ENCODE measurements at places on chromosomes 16 and 17. TPM values are rescaled to one million over a fixed set of nuclear protein-coding genes. Genes with fewer than 3 reads are reported as not detected.

DNA sequence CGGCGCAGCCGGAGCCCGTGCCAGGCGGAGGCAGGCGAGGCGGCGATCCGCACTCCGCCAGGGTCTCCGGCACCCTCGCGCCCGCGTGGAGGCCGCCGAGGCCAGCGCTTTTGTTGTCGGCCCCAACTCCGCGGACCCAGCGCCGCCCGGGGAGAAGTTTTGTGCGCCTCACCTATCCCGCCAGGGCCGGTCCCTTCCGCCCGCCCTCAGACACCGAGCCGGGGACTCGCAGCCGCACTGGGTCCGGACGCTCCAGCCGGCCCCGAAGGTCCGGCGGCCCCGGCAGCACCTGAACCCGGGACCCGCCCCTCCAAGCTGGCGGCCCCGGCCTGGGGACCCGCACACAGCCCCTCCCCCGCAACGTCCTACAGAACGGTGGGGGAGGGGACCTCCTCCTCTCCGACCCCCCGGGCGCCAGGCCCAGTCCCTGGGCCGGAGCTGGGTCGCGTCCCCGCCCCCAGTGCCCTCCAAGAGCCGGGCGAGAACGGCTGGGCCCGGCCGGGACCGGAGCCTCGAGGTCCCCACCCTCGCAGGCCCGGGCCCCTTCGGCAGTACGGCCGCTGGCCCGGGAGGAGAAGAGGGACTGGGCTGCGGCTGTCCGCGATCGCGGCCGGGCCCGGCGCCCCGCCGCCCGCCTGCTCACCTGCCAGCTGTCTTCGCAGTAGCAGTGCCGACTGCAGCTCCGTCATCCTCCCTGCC lies 698 bp downstream of the UBE2G1 start:
- no peaks in the 10 kb centered on the region for H3K36me3 ChIP-seq
- peak overlapping the region; percentile 96 for H3K27ac ChIP-seq
- no peaks in the 10 kb centered on the region for H3K27me3 ChIP-seq
- H3K4me3 ChIP-seq, result peak overlapping the region; percentile 70

DNA sequence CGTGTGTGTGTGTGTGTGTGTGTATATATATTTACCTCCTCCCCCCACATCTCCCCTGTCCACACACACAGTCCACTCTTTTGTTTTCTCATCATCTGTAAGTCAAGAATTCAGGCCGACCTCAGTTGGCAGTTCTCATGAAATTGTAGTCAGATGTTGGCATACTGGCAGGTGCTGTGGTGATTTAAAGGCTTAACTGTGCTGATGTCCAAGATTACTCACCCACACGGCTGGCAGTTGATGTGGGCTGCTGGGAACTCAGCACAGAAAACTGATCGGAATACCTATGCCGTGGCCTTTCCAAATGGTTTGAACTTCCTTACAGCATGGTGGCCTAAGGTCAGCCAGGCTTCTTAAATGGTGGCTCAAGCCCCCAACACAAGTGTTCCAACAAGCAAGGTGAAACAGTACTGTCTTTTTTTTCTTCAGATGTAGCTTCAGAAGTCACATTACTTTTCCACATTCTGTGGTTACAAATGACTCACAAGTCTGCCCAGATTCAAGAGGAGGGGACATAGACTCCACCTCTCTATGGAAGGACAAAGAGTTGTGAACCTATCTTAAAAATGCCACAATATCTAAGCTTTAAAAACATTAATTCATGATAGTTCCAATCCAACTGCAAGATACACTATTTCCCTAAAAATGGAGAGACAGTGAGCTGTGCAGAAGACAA lies 198.5 kb upstream of the HS3ST4 start:
- H3K27me3 ChIP-seq, result no peaks in the 10 kb centered on the region
- DNase-seq, result no peak
- no peak overlapping the region for H3K27ac ChIP-seq
- H3K4me3 ChIP-seq, result no peak overlapping the region
- no peaks in the 10 kb centered on the region for H3K36me3 ChIP-seq
- no peaks in the 10 kb centered on the region for H3K4me1 ChIP-seq

DNA sequence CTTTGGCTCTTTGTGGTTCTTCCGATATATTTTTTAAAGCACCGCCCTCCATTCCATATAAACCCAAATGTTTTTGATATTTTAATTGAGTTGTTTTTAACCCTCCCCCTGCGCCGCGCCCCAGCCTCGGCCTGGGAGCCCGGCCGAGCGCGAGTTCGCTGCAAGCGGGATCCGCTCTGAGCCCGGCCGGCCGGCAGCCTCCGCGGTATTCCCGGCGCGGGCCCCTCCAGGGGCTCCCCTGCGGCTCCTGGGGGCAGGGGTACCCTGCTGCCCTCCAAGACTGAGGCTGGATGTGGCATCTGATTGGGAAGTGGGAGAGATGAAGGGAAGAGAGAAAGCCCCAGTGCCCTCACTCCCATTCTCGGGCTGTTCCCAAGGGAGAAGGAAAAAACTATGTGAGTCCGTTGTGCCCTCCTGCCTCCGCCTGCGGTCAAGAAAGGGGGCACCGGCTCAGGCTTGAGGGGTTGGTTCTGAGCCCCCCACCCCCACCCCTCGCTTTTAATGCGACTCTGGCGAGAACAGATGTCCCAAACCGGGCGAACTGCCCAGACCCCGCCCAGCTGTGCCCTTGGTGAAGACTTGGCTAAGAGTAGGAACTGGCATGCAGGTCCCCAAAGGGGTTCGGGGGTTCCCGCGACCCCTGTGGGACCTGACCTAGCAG lies 8.6 kb downstream of the NEUROD2 start:
- H3K36me3 ChIP-seq, result no peaks in the 10 kb centered on the region
- H3K4me1 ChIP-seq, result no peaks in the 10 kb centered on the region
- DNase-seq, result no peak
- H3K27ac ChIP-seq, result no peak overlapping the region
- H3K27me3 ChIP-seq, result peaks cover 80% of the 10 kb centered on the region
- H3K4me3 ChIP-seq, result no peak overlapping the region

VPS9D1 gene
- total RNA-seq, result 13.4 TPM

PRDM7 gene
- not detected for total RNA-seq

ZNF597 gene
- 2.1 TPM for total RNA-seq

DNA sequence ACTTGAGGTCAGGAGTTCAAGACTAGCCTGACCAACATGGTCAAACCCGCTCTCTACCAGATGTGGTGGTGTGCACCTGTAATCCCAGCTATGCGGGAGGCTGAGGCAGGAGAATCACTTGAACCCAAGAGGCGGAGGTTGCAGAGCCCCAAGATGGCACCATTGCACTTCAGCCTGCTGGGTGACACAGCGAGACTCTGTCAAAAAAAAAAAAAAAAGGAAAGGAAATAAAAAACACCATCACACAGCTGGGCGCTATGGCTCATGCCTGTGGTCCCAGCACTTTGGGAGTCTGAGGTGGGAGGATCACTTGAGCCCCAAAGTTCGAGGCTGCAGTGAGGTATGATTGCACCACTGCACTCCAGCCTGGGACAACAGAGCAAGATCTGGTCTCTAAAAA lies 13.3 kb upstream of the SBK1 start:
- DNase-seq, result no peak
- no peaks in the 10 kb centered on the region for H3K27me3 ChIP-seq
- no peak overlapping the region for H3K4me3 ChIP-seq
- H3K27ac ChIP-seq, result no peak overlapping the region
- H3K36me3 ChIP-seq, result no peaks in the 10 kb centered on the region

TMEM88 gene
- total RNA-seq, result 7.3 TPM

DNA sequence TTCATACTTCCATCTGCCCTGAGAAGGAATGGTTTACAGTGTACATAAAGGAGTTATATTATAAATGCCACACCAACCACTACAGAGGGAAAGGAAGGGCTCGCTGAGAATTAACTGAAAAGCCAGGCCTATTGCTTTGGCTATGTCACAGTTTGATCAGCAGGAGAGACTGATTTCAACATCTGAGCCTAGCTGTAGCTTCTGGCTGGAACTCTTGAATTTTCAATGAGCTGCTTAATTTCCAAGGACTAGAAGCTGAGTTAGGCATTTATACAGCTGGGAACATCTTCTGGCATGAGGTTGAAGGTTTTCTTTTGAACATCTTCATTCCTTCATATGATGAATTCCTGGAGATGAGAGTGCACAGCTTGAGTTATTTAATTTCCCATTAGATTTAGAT lies 47.6 kb upstream of the GNAO1 start:
- no peaks in the 10 kb centered on the region for H3K36me3 ChIP-seq
- no peak for DNase-seq
- H3K27me3 ChIP-seq, result no peaks in the 10 kb centered on the region
- no peak overlapping the region for H3K4me3 ChIP-seq
- H3K4me1 ChIP-seq, result no peaks in the 10 kb centered on the region
- no peak overlapping the region for H3K27ac ChIP-seq

- H3K4me1 ChIP-seq, result peaks cover 33% of the 10 kb centered on the region
- peak overlapping the region; percentile 95 for H3K27ac ChIP-seq
- H3K4me3 ChIP-seq, result peak overlapping the region; percentile 15
These were observed 117.4 kb downstream of the HIC1 start for GRCh38 chr17:2172077-2172851.

DNA sequence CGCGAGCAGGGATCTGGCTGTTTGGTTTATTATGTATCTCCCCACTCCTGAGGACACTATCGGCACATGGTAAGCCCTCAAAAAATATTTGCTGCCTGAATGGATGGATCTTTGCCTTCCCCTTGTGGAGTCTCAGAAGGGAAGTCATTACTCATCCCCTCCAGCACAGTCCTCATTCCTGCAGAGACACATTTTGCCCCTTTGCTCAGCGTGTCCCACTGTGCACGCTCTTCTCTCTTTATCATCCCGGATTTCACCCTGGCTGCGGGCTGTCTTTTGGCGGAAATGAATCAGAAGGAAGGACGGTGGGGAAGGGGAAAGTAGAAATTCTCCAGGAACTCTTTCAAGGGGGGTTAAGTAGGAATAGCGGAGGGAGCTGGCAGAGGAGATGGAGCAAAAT lies 125.2 kb upstream of the CDC42EP4 start:
- H3K4me1 ChIP-seq, result no peaks in the 10 kb centered on the region
- no peak for DNase-seq
- no peak overlapping the region for H3K27ac ChIP-seq
- H3K4me3 ChIP-seq, result no peak overlapping the region

DNA sequence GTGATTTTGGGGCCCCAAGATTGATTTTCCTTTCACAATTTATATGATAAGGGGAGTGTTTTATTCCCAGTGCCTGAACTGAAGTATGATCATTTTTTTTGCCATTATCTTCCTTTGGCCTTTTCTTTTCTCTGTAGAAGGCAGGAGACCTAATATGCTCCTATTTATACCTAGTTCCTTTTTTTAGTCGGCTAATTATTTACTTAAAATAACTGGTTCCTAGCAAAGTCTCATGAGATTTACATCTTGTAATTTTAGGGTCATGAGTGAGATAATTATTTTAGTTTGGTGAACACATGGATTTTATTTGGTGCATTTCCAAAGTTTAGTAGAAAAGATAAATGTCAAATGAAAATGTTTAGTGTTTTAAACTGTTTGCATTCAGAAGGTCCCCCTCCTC lies 24.8 kb downstream of the SEC14L1 start:
- no peak for DNase-seq
- H3K36me3 ChIP-seq, result no peaks in the 10 kb centered on the region
- no peak overlapping the region for H3K4me3 ChIP-seq
- H3K4me1 ChIP-seq, result peaks cover 6% of the 10 kb centered on the region
- no peaks in the 10 kb centered on the region for H3K27me3 ChIP-seq

SLC35G3 gene
- not detected for total RNA-seq

TBC1D3C gene
- 0.35 TPM for total RNA-seq

GRCh38 chr17:73316919-73317505 lies 5.2 kb upstream of the CDC42EP4 start:
- no peaks in the 10 kb centered on the region for H3K4me1 ChIP-seq
- H3K27me3 ChIP-seq, result no peaks in the 10 kb centered on the region
- H3K4me3 ChIP-seq, result no peak overlapping the region
- no peaks in the 10 kb centered on the region for H3K36me3 ChIP-seq
- no peak for DNase-seq

DNA sequence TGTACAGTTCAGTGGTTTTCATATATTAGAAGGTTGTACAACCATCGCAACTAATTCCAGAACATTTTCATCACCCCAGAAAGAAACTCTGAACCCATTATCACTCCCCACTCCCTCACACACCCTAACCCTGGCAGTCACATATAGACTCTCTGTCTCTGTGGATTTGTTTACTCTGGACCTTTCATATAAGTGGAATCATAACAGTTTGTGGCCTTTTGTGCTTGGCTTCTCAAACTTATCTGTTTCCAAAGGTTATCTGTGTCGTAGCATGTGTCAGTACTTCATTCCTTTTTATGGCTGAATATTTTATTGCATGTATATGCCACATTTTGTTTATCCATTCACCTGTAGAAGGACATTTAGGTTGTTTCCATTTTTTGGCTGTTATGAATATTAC lies 12.4 kb downstream of the TENT4B start:
- no peaks in the 10 kb centered on the region for H3K4me1 ChIP-seq
- H3K27me3 ChIP-seq, result no peaks in the 10 kb centered on the region
- DNase-seq, result no peak
- no peak overlapping the region for H3K4me3 ChIP-seq
- H3K36me3 ChIP-seq, result no peaks in the 10 kb centered on the region
- H3K27ac ChIP-seq, result no peak overlapping the region

NUDT16L1 gene
- total RNA-seq, result 31.2 TPM

GRCh38 chr16:73909529-73910035 lies 387.0 kb upstream of the PSMD7 start:
- no peak overlapping the region for H3K4me3 ChIP-seq
- no peaks in the 10 kb centered on the region for H3K4me1 ChIP-seq
- no peaks in the 10 kb centered on the region for H3K27me3 ChIP-seq
- no peaks in the 10 kb centered on the region for H3K36me3 ChIP-seq
- H3K27ac ChIP-seq, result no peak overlapping the region

DNA sequence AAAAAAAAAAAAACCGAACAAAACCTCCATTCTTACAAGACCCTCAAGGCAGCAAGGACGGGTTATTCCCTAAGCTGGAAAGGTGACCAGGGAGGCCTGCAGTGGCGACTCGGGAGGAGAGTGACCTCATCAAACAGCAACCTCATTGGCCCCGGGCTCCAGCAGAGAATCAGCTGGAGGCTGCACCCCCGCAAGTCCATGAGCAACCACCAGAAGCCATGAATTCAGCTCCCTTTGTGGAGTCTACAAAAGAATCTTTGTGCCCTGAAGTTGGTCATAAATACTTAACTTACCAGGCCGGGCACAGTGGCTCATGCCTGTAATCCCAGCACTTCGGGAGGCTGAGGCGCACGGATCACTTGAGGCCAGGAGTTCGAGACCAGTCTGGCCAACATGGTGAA lies 80.9 kb upstream of the CREBBP start:
- H3K27me3 ChIP-seq, result no peaks in the 10 kb centered on the region
- H3K4me3 ChIP-seq, result peak overlapping the region; percentile 43
- DNase-seq, result no peak
- no peaks in the 10 kb centered on the region for H3K4me1 ChIP-seq
- H3K36me3 ChIP-seq, result no peaks in the 10 kb centered on the region

- H3K4me3 ChIP-seq, result no peak overlapping the region
- H3K27ac ChIP-seq, result no peak overlapping the region
- H3K36me3 ChIP-seq, result no peaks in the 10 kb centered on the region
- DNase-seq, result no peak
These were observed 659 bp downstream of the KRT15 start for GRCh38 chr17:41518031-41518430.

GRCh38 chr17:59643159-59644140 lies 23.8 kb downstream of the CLTC start:
- H3K36me3 ChIP-seq, result no peaks in the 10 kb centered on the region
- no peak overlapping the region for H3K27ac ChIP-seq
- DNase-seq, result no peak
- peaks cover 8% of the 10 kb centered on the region for H3K4me1 ChIP-seq

- no peak for DNase-seq
- H3K4me1 ChIP-seq, result no peaks in the 10 kb centered on the region
- no peak overlapping the region for H3K4me3 ChIP-seq
- no peaks in the 10 kb centered on the region for H3K36me3 ChIP-seq
- H3K27me3 ChIP-seq, result no peaks in the 10 kb centered on the region
- no peak overlapping the region for H3K27ac ChIP-seq
These were observed 1280.3 kb downstream of the CDH8 start for GRCh38 chr16:60755907-60756306.

ACSM5 gene
- not detected for total RNA-seq

All from uterus (tissue), 4 donors.